ENCODE measurements at places on chromosomes 7 and 10. TPM values are rescaled to one million over a fixed set of nuclear protein-coding genes. Genes with fewer than 3 reads are reported as not detected.

ACSL5 gene
- 5.0 TPM for total RNA-seq

PRF1 gene
- total RNA-seq: not detected

MACC1 gene
- 0.15 TPM for total RNA-seq

SLC16A9 gene
- total RNA-seq: 0.33 TPM

PLEKHS1 gene
- total RNA-seq: under 0.01 TPM

GJC3 gene
- total RNA-seq: not detected

GATAD1 gene
- total RNA-seq: 30.8 TPM

AZGP1 gene
- total RNA-seq: not detected

PRPS1L1 gene
- total RNA-seq: not detected

CTTNBP2 gene
- total RNA-seq: 22.3 TPM

C1GALT1 gene
- 26.5 TPM for total RNA-seq

NCAPG2 gene
- 7.3 TPM for total RNA-seq

DEPP1 gene
- 77.9 TPM for total RNA-seq

NKX1-2 gene
- total RNA-seq: under 0.01 TPM

SFTPA1 gene
- not detected for total RNA-seq

OGA gene
- total RNA-seq: 213 TPM

UTF1 gene
- total RNA-seq: not detected

CYP3A4 gene
- not detected for total RNA-seq

OR2A12 gene
- total RNA-seq: not detected

LIPK gene
- not detected for total RNA-seq

TCF7L2 gene
- 3.0 TPM for total RNA-seq

CD36 gene
- 2.5 TPM for total RNA-seq

RNLS gene
- 32.7 TPM for total RNA-seq

CTAGE6 gene
- total RNA-seq: 0.66 TPM

BLNK gene
- not detected for total RNA-seq

GBX1 gene
- total RNA-seq: not detected

OPTN gene
- total RNA-seq: 84.4 TPM

HECTD2 gene
- total RNA-seq: 11.1 TPM

OPN1SW gene
- not detected for total RNA-seq

LIPJ gene
- not detected for total RNA-seq

TLX1 gene
- total RNA-seq: not detected

TMEM236 gene
- under 0.01 TPM for total RNA-seq

FGFBP3 gene
- 0.50 TPM for total RNA-seq

SKAP2 gene
- total RNA-seq: 15.3 TPM

MYO3A gene
- not detected for total RNA-seq

NUTM2E gene
- not detected for total RNA-seq

LIPF gene
- 0.29 TPM for total RNA-seq

VPS37D gene
- total RNA-seq: 6.4 TPM

GPC2 gene
- total RNA-seq: 2.6 TPM

AFAP1L2 gene
- total RNA-seq: 0.29 TPM

IFIT2 gene
- total RNA-seq: 8.7 TPM

TMEM140 gene
- total RNA-seq: 14.1 TPM

FRMD4A gene
- 14.1 TPM for total RNA-seq
